ENCODE measurements at places on chromosomes 16 and 17. TPM values are rescaled to one million over a fixed set of nuclear protein-coding genes. Genes with fewer than 3 reads are reported as not detected.

ARRB2 gene
- 9.0 TPM for total RNA-seq

NFE2L1 gene
- 101 TPM for total RNA-seq

HEATR9 gene
- total RNA-seq: not detected

YBX2 gene
- not detected for total RNA-seq

CACNG5 gene
- not detected for total RNA-seq

RAB26 gene
- 1.6 TPM for total RNA-seq

OMG gene
- 0.23 TPM for total RNA-seq

TRIM72 gene
- 56.5 TPM for total RNA-seq

SPATA33 gene
- 10.9 TPM for total RNA-seq

NOG gene
- total RNA-seq: 196 TPM

MARCHF10 gene
- 0.11 TPM for total RNA-seq

SPATA22 gene
- total RNA-seq: not detected

KRTAP1-1 gene
- not detected for total RNA-seq

SP2 gene
- total RNA-seq: 1.7 TPM

SPIRE2 gene
- total RNA-seq: 7.1 TPM

GAST gene
- not detected for total RNA-seq

TMEM238L gene
- total RNA-seq: not detected

KRT35 gene
- total RNA-seq: not detected

ADORA2B gene
- total RNA-seq: 27.8 TPM

PRCD gene
- 0.86 TPM for total RNA-seq

ATAD5 gene
- 7.4 TPM for total RNA-seq

DNA sequence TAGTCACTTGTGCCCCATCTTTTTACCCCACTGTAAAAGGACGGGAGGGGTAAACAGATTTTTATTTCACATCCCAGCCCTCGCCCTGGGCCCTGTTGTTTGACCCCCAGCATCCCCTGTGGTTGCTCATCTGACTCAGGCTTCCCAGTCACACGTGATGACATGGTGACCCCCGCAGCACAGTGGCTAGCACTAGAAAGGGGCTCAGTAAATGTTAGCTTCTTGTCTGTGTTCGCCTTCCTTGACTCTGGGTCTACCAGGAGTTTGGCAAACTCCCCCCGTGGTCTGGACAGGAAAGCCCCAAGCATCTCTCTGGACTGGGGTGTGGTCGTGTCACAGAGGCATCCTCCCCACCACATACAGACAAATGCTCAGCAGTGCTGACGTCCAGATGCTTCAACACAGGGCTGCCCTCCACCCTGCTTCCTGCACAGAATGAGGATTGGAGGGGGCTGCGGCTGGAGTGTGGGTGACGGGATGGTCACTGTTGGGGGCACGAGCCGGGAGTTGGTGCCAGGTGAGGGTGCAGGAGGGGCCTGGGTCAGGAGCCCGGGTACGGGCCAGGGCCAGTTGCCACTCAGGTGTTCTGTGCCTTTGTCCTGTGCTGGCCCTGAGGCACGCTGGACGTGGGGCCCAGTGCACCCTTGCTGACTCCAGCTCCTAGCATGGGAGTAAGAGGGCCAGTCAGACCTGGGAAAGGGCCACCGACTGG is 69.1 kb downstream of the METRNL start:
- DNase-seq: no peak

DNA sequence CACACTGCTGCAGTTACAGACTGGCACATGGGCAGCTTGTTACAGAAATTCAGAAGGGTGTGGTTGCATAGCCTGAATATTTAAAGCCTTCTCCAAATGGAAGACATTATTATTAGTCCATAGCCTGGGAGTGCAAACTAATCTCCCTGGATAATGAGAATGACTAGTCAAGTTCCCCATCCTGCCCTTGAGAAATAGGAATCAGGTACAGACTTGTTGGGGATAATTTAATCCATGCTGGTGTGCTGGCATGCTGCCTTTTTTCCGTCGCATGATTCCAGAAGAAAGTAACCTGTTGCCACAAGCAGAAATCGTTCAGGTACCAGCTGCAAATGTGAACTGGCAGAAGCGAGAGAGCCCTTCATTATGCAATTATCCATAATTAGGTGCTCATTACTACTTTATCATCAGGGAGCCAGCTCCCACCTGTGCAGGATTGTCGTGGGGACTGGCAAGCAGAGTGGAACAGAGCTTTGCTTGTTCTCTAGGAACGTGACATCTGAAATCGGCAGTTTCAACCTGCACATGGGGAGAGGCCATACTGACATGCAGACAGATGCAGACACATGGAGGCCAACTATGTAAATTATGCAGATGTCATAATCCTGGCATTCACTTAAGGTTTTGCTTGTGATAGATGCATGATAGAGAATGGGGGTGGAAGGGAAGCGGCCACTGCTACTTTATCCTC is 419.4 kb downstream of the PMP22 start:
- no peak for DNase-seq

DNA sequence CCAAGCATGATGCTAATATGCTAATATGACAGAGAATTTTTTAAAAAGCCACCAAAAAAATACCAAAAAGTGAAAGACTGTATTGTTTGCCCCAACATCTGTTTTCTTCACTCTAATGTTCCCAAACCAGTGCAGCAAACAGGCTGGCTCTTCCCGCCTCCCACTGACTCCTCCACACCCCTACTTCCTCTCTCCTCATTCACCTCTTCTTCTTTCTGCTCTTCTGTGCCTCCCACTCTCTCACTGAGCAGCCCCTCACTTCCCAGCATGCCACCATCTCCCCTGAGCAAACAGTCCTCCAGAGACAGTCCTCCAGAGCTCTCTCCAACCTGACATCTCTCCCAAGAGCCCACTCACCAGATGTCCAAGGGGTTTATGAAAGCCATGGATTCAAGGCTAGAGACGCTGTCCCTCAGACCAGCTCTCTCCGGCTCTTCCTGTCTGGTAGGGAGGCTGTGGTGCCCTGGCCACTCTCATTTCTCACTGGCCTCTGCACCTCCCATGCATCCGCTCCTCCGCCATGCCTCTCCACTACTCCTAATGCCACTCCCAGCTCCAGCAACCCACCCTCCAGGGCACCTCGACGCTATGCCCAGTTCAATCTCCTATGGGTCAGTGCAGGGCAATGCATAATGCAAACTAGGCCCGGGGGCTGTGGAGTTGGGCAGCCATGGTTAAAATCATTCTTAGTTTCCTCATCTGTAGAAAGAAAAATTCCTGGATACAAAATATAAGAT is 52.9 kb downstream of the ANKRD11 start:
- DNase-seq: no peak

DNA sequence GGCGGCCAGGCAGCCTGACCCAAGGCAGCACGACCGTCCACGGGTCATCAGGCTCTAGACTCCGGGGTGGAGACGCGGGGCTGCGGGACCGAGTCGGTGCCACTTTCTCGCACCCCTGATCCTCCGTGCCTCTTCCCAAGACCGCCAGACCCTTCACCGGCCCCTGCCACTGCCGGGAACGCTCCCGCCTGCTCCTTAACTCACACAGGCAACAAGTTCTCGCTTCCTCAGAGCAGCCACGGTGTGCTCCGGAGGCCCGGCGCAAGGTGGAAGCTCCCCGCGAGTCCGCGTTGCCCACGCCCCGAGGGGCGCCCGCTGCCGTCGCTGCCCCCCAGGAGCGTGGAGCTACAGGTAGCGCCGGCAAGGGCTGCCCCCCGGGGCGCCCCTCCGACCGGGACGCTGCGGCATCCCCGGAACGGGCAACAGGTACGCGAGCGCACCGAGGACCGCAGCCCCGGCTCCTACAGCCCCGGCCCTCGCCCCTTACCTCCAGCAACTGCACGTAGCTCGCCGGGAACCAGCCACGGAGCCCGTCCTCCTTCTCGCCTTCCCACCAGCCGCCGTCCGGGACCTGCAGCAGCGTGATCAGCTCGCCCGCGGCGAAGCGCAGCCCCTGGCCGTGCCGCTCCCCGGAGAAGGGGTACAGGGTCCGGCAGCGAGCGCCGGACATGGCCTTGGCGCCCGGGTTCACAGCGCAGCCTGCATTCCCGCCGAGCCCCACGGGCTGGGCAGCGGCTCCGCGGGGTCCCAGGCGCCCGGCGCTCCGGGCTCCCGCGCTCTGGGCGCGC is 491 bp downstream of the GAS7 start:
- DNase-seq: no peak

- no peak for DNase-seq
Measured at GRCh38 chr16:57096793-57097192, 4.4 kb downstream of the CPNE2 start.

GRCh38 chr17:38540514-38541045 is 65.2 kb downstream of the SRCIN1 start:
- DNase-seq: no peak

- DNase-seq: no peak
Measured at GRCh38 chr16:88482630-88483391, 29.7 kb downstream of the ZFPM1 start.

DNA sequence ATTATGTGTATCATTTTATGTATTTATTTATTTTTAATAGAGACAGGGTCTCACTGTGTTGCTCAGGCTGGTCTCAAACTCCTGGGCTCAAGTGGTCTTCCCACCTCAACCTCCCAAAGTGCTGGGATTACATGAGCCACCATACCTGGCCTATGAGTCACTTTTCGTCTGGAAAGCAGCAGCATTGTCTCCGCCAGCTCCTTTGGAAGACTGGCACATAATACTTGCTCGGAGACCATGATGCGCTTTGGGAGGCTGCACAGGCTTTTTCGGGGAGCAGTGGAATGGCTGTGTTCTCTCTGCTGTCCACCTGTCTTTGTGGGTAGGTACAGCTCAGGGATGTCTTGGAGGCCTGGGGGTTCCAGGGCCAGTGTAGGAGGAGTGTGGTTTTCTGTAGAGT is 102.2 kb downstream of the AATF start:
- DNase-seq: no peak

GRCh38 chr16:87580855-87581261 is 21.4 kb upstream of the JPH3 start:
- peak; percentile 40 for DNase-seq

- no peak for DNase-seq
Measured at GRCh38 chr16:76729525-76729924, 452.3 kb downstream of the CNTNAP4 start.

- no peak for DNase-seq
Measured at GRCh38 chr16:47084198-47084597, 59.5 kb downstream of the NETO2 start.

DNA sequence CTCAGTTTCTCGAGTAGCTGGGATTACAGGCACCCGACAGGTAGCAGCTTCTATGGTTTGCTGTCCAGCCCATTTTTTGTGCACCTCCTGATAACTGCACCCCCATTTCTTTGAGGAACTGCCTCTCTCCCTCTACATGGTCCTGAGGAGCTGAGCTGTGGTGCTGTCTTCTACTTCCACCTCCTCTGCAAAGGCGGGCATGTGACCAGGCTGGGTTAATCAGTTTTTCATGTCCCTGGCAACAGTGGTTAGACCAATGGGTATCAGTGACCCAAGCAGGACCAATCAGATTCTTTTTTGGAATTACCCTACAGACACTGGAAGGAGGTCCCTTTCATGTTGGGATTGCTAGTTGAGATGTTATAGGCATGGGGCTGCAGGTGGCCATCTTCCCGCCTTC is 41.3 kb downstream of the TBX21 start:
- no peak for DNase-seq

DNA sequence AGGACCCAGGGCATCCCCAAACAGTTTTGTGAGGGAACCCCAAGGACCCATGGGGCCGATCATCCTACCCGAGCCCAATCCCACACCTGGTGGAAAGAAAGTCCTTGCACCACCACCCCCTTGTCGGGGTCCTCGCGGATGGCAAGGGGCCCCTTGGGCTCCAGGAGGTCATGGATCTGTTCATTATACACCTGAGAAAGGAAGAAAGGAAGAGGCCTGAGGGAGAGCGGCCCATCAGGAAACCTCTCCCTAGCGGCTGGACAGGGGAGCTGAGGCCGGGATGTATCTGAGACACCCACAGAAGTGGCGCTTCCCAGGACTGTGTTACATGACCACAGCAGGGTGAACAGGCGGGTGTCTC is 12.8 kb downstream of the KIF18B start:
- no peak for DNase-seq

- peak; percentile 57 for DNase-seq
Measured at GRCh38 chr17:55601874-55602364, 90.7 kb upstream of the SMIM36 start.

DNA sequence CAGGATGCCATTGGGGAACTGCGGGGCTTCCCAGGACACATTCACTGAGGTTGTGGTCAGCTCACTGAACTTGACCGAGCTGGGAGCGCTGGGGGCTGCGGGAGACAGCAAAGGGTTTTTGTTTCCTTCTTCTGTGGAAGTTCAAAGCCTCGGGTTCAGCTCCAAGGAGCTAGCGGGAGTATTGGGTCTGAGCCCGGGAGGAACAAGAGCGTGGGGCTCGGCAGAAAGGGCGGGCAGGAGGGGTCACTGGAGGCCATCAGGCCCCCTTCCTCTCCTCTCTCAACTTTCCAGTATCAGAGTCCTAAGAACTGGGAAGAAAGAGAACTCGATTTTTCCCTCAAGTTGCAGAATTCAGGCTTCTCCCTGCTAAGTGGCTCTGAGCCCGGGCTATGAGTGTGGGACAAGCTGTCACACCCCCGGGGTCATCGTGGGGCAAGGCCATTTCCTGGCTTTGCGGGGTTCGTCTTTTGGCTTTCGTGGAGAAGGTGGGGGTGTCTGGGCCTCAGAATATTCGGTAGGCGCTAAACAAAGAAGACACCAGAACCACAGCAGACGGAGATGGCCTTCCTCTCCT is 53.6 kb upstream of the CDC42EP4 start:
- no peak for DNase-seq

- no peak for DNase-seq
Measured at GRCh38 chr16:68013440-68013839, 2.3 kb downstream of the DPEP2NB start.

DNA sequence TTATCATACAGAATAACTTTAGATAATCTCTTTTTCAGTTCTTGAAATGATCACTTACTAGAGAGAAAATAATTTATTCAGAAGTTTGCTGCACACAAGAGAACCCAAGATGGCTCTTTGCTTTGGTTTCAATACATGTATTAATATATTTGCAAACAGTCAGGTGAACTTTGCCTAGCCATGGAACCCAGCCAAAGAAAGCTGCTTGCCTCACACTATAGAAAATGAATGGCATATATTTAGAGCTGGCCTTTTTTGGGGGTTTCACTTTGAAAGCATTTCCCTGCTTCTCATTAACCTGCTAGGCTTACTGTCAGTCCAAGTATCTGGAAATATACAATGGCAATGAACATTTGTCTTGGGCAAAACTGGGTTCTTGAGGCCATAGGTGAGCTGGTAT is 75.3 kb downstream of the MRTFB start:
- no peak for DNase-seq

DNA sequence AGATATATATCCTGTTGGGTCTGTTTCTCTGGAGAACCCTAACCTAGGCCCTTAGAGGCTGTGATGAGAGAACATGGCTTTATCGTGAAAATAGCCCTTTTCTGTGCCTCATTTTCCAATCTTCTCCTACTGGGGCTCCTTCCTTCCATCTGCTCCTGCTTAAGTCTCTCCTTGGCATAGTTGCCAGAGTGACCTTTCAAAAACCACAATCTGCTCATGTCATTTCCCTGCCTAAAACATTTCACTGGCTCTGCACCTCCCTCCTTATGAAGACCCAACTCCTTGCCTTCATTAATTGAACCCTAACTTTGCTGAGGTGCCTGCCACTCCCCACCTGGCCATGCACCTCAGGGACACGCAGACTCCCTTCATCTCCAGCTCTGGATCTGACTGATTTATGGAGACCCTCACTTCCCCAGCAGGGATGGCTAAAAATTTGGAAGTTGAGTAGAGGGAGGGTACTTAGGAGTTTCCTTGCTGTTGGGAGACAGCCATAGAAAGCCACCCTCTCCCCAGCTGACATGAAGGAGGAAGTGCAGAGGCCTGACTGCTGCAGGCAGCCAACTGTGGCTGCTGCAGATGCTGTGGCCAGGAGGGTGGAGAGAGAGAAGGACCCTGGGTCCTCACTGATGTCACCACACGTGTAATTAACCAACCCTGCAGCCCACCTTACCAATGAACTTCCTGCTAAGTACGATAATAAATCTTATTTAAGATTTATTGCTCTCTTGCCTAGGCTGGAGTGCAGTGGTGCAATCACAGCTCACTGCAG is 6.3 kb upstream of the GGA2 start:
- DNase-seq: no peak
